GM23338 (cell line): ENCODE measurements at places on chromosomes 2 and 18.

GRCh38 chr18:47870605-47871004 is 59.9 kb downstream of the SMAD2 start:
- DNase-seq = no peak

DNA sequence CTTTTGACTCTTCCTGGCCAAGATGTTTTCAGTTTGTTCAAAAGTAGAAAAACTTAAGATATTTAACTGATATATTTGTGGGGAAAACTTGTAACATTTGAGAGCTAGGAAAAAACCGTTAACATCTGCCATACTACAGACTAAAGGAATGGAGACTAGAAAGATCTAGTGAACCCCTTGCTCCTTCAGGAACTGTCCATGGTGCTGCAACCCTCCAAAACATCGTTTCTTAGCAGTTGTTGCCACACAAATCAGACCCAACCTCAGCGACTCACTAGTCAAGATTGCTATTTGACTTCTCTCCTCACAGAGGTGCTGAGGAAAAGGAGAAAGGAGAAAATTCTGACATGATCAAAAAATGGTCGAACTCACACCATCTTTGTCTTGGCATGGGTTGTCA is 393.8 kb upstream of the LYPD1 start:
- peak; percentile 87 for DNase-seq

GRCh38 chr2:136985044-136985443 is 219.7 kb downstream of the THSD7B start:
- no peak for DNase-seq

GRCh38 chr2:10912796-10913455 is 1.2 kb downstream of the KCNF1 start:
- no peak for DNase-seq

GRCh38 chr2:164922134-164922533 is 33.2 kb downstream of the SLC38A11 start:
- DNase-seq = no peak

GRCh38 chr18:36066686-36067054 is 689 bp downstream of the RPRD1A start:
- DNase-seq = no peak

DNA sequence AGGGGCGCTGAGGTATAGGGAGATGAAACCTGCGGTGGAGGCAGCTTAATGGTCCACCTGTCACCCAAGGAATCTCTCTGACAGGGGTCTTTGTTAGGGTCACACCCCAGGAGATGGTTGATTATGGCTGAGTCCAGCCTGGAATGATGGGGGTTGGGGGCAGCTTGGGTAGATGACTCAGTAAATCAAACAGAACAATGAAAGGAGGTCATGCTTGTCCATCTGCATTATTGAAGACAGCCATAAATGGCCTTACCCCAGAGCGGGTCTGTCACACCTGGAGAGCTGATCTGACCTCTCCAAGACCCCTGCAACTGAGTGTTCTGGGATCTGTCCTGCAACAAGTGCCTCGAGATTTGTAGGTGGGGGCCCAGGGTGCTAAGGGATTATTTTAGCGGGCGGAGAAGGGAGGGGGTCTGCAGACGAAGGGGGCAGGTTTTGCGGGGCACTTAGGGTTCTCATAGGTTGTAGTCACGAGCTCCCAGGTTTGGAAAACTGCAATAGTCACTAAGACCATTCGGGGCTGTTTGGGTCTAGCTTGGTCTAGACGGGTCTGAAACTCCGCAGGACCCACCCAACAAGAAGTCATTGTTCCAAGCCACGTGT is 771 bp upstream of the IGFBP2 start:
- DNase-seq = peak; percentile 17

GRCh38 chr2:176679061-176679669 is 409.9 kb downstream of the MTX2 start:
- no peak for DNase-seq

DNA sequence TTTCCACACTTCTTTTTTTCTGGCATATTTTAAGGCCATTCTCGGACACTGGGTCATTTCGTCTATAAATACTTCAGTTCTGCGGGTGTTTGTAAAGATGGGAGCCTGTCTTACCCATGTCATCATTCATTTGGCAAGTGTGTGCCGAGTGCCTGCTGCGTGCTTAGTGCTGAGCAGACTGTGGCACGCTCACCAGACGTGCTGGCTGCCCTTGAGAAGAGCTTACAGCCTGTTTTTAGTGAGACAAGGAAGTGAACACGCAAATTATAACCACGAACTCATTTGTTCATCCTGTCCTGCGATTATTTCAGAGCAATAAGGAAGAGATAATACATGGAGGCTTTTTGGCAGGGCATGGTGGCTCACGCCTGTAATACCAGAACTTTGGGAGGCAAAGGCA is 10.4 kb upstream of the STON1 start:
- DNase-seq = no peak

GRCh38 chr2:202449344-202449743 is 73.2 kb downstream of the BMPR2 start:
- DNase-seq = no peak

DNA sequence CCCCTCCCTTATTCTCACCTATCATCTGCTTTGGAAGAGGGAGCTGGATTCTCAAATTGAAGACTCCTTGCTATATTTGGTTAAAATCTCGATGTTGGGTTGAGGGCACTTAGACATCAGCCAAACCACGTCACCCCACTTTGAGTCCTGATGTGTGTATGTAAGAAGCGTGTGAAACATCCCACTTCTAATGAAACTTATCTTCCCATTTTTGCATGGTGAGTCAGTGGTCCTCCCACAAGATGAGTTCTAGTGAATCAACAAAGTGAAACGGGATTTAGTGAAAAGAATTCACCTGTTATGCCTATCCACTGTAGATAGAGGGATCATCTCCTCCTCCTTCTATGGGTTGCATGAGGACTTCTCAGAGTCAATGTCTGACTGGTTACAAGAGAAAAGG is 51.4 kb upstream of the SPRED2 start:
- DNase-seq = no peak
